Stimulated activated CD4-positive, alpha-beta T cell treated with anti-CD3 and anti-CD28 coated beads, Interleukin-15, amount 100 ng/mL, for 1 hour (primary cell): ENCODE measurements at places on chromosomes 2 and 18.

GRCh38 chr18:39795350-39795749, 2159.7 kb upstream of the PIK3C3 start:
- no peak for DNase-seq

DNA sequence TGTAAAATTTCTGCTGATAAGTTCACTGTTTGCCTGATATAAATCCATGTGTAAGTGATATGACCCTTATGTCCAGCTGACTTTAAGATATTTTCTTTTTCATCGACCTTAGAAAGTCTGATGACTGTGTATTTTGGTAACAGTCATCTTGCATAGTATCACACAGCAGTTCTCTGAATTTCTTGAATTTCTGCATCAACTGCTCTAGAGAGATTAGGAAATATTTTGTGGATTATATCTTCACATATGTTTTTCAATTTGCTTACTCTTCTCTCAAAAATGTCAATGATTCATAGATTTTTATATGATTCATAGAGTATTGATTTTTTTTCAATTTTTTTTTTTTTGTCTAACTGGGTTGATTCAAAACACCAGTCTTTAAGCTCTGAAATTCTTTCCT, 945.3 kb downstream of the TRIB2 start:
- DNase-seq = no peak

DNA sequence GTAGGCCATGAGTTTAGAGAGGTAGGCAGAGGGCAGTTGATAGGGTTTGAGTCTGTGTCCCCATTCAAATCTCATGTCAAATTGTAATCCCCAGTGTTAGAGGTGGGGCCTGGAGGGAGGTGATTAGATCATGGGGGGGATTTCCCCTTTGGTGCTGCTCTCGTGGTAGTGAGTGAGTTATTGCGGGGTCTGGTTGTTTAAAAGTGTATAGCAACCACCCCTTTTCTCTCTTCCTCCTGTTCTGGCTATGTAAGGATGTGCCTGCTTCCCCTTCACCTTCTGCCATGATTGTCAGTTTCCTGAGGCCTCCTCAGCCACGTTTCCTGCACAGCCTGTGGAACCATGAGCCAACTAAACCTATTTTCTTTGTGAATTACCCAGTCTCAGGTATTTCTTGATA, 25.5 kb downstream of the MARCHF4 start:
- no peak for DNase-seq

DNA sequence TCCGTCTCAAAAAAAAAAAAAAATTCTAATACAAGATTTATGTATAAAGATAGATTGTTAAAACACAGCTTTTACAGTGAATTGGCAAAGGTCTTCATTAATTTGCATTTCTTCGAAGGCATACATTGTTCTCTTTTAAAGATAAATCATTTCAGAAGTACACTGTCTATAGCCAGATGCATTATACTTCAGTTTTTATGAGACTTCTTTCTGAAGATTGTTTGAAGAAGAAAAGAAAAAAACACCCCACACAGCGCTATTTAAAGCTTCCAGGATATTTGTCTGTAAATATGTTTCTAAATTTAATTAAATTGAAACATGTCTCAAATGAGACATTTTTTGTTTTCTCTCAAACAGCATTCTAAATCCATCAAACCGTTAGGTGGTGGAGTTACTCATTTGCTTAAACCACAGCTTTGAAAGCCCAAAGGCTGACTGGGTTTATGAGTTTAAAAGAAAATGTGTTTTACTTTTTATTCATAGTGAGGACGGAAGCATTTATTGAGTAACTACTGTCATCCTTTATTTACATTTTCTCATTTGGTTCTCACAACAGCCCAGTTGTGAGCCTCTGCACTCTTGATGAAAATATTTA, 42.4 kb upstream of the C1GALT1C1L start:
- DNase-seq = no peak

- DNase-seq = no peak
These were observed 15.5 kb downstream of the PXDN start for GRCh38 chr2:1728821-1729220.

GRCh38 chr18:43563780-43564179, 286.5 kb upstream of the SYT4 start:
- DNase-seq = no peak

DNA sequence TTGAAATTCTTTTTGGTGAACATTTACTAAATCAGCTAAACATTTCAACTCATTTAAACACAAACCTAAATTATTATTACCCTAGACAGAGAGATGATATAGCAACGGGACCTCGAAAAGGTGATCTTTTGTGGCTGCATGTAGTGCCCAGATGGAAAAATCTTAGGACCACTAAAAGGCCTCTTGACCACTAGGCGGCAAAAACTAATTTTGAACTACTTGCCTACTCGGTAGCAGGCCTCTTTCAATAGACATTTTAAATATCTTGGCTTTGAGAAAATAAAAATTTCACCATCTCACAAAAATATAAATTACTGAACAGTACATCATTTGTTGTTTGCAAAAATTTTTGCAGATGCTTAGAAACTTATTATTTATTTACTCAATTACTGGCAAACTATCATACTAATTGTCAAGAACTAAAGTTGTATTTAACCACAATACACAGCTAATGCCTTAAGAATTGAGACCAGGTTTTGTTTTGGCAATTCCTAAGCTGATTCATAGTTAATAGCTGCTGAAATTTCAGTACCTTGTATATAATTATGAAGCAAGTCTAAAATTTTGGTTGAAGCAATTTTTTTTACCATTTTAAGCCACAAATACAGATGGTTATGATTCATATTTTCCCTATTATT, 9.4 kb downstream of the COL3A1 start:
- no peak for DNase-seq

DNA sequence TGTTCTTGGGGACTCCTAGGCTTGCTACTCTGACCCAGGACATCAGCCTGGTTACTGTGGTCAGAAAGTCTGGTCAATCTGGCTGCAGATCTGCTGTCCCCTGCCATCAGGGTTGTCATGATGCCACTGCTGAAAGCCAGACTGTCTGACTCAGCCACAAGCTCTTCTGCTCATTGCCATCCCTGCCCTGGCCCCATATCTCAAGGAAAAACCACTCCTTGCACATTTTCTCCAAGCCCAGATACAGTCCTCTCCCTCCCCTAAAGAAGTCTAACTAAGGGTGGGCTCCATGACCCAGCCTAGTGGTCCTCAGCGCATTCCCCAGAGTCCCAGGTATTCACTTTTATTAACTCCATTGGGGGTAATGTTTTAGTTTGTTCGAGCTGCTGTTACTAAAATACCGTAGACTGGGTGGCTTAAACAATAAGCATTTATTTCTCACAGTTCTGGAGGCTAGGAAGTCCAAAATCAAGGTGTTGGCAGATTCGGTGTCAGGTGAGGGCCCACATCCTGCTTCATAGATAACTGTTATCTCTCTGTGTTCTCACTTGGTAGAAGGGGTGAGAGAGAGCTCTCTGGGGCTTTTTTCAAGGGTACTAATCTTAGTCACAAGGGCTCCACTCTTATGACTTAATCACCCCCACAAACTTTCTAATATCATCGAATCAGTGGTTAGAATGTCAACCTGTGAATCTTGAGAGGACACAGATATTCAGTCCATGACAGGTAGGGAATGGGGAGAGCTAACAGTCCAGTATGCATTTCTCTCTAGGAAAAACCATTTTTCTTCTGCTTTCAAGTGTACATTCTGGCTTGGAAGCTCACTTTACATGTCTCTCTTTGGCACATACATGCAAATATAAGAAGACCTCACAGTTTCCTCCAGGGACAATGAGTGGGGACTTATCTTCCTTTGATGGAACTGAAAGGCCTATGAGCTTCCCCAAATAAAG, 94.8 kb upstream of the CXCR4 start:
- no peak for DNase-seq

DNA sequence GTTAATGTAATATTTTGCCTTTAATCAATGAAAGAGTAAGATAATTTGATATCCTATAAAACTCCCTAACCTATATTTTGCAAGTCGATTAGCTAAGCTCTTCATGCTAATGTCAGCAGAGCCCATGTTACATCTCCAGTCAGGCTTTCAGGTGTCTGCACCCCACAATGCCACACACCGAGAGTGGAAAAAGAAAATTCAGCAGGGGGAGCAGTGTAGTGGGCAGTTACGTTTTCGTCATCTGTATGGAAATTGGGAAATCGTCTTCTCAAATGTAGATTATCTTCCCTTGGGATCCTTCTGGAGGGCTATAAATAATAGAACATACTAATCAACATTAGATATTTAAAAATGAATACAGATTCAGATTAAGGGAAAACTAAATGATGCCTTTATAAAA, 66.3 kb downstream of the BCL11A start:
- no peak for DNase-seq

GRCh38 chr2:127161176-127162136, 54.5 kb upstream of the BIN1 start:
- DNase-seq = no peak

DNA sequence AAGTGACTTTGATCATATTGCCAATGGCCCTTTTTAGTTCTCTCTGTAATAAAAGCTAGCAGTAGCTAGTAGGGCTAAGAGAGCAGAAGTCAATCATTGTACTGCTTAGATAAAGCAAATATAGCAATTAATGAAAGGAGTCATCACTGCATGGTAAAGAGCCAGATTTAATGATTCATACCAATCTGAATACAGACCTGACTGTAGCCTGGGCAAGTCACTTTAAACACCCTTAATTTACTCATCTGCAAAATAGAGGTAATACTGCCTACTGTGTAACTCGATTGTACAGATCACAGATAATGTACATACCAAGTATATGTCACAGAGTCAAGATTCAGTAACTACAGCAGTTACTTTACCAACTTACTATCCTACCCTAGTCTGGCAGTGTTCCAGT, 63.6 kb downstream of the ASXL2 start:
- no peak for DNase-seq

- DNase-seq = no peak
These were observed 7.1 kb upstream of the XIRP2 start for GRCh38 chr2:166881177-166881576.

GRCh38 chr18:36867056-36867455, 38.1 kb downstream of the KIAA1328 start:
- DNase-seq = no peak

DNA sequence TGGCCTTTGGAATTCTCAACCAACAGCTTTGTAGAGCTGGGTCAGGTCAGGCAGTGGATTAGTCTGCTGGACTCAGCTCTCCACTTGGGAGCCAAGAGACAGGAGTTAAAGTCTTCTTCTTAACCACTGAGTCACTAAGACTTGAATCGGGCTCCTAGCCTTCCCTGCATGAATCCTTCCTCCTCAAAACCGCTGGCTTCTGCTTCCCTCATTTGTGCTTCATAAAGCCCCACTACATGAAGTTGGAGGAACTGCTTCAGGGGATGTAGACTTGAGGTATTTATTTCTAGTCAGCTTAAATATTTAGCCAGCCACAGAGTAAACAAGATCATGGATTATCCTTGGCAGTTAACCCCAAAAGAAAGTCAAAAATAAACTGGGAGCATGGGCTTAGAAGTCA, 536.3 kb upstream of the TNP1 start:
- DNase-seq = no peak

DNA sequence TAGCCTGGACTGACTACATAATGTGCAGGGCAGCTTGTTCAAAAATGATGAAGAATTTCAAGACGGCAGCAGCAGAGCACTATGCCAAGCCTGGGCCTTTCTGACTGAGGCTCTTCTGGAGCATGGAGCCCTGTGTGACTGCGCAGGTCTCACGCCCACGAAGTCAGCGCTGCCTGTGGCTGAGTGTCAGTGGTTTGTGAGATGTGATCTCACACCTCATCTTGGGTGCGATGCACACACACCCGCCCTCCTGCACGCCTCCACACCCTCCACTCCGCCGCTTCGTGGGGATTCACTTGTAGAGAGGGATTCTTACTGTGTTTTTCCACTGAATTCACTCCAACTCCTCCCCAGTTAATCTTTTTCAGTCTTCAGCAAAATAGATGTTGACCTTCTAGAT, 103.9 kb downstream of the VIT start:
- DNase-seq = peak; percentile 22

DNA sequence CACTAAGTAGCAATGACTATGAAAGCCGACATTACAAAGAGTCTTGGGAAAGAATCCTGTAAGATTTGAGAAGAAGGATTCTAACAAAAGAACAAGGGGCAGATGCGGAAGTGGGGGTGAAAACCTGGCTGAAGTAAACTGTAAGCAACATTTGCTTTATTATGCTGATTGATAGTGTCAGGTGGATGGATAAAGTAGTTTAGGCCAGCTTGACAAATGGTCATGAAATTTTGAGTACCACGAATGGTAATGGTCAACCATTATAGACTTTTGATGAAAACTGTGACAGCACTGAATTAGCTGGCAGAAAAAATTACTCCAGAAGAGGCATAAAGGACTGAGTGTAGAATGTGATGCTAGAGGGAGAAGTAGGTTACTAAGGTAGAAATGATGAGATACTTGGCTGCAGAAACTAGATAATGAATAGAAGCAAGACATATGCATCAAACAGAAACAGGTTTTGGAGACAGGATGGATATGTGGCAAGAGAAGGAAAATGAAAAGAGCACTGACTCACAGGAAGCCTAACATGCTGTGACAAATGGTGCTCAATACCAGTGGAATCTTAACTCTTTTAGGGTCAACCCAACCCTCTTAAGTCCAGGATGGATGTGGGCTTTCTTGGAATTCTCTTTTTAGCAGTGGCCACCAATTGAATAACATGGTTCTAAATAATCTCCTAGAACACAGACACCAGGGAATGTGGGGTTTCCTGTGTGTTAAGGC, 6.8 kb downstream of the THUMPD2 start:
- DNase-seq = no peak

- no peak for DNase-seq
These were observed 12.2 kb downstream of the TMEM177 start for GRCh38 chr2:119691189-119691588.

DNA sequence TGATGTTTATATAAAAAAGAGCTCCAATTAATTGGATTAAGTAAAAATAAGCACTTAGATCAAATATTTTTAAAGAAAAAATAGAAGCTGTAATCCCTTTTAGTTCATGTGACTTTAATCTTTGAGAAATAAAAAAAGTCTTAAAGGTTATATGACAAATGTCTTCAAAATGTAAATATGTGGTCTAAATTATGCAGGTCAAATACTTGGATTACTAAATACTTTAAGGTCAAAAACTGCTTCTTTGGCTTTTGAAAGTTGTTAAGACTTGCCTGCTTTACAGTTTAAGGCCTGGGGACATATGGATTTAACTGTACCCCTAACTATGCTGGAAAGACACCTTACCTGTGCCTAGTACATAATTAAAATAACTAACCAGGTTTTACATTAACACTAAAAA, 15.5 kb upstream of the PDK1 start:
- no peak for DNase-seq

DNA sequence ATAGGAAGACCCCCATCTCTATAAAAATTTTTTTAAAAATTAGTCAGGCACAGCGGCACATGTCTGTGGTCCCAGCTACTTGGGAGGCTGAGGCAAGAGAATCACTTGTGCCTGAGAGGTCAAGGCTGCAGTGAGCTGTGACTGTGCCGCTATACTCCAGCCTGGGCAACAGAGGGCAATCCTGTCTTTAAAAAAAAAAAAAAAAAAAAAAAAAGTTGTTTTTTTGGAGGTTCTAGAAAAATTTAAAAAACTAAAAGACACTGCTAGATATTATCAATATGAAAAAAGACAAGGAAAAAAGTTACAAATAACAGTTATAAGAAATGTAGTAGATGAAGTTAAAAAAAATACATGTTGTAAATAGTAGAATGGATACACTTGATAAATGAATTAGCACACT, 56.1 kb upstream of the C2orf15 start:
- no peak for DNase-seq
